ENCODE measurements at places on chromosomes 16 and 17. TPM values are rescaled to one million over a fixed set of nuclear protein-coding genes. Genes with fewer than 3 reads are reported as not detected.

DNA sequence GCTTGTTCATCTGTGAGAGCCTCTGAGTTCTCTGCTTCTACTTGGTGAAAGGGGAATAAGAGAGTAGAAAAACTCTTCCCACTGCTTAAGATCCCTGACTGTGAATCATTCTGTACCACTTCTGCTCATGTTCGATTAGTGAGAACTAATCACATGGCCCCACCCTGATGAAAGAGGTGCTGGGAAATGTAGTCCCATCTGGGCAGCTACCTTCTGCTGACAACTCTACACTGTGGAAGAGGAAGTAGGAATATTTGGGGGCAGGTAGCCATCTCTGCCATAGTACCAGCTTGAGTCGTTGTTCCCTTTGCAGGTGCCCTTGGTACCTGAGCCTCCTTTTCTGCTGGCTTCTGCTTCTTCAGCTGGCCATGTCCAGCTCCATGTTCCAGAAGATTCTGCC, 29.9 kb downstream of the NKD1 start:
- no peak for DNase-seq

DNA sequence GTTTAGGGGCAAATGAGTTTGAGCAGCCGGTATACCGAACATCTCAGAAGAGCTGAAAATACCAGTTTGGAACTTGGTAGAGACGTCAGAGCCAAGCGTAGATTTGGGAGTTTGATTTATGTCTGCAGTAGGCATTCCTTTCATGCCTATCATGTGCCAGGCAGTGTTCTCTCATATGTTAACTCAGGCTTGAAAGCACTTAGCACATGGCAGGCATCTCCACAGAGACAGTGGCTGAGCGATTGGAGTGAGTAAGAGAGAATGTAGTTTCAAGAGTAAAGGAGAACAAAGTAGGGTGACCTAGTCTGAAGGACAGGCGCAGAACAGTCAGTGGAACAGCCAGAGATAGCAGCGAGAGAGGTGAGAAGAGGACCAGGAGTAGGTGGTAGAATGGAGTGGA, 207.0 kb downstream of the FTO start:
- DNase-seq = no peak

DNA sequence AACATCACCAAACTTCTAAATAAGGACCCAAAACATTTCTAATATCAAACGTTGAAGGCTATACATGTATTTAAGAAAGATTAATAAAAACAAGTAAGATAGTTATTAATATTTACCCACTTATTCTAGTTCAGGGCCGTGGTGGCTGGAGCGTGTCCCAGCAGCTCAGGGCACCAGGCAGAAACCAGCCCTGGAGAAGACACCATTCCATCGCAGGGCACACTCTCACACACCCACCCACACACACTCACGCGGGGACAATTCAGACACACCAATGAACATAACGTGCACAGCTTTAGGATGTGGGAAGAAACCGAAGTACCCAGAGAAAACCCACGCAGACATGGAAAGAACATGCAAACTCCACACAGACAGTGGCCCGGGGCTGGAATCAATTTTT, 13.5 kb downstream of the C17orf67 start:
- no peak for DNase-seq

DNA sequence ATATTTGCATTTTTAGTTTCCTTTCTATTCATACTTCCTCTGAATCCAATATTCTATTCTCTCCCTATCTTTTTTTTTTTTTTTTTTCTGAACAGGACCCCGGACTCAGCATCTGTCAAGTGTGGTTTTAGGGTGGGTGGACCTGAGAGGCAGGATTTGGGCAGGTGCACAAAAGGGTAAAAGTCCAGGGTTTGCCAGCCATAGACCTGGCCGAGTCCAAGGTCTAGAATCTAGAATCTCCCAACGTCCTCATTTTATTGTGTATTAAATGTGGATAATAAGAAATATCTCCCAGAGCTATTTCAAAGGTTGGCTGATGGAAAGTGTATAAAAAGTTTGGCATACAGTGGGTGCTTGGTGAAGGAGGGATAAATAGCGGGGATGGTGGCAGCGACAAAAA, 273.3 kb upstream of the MAF start:
- DNase-seq = no peak

DNA sequence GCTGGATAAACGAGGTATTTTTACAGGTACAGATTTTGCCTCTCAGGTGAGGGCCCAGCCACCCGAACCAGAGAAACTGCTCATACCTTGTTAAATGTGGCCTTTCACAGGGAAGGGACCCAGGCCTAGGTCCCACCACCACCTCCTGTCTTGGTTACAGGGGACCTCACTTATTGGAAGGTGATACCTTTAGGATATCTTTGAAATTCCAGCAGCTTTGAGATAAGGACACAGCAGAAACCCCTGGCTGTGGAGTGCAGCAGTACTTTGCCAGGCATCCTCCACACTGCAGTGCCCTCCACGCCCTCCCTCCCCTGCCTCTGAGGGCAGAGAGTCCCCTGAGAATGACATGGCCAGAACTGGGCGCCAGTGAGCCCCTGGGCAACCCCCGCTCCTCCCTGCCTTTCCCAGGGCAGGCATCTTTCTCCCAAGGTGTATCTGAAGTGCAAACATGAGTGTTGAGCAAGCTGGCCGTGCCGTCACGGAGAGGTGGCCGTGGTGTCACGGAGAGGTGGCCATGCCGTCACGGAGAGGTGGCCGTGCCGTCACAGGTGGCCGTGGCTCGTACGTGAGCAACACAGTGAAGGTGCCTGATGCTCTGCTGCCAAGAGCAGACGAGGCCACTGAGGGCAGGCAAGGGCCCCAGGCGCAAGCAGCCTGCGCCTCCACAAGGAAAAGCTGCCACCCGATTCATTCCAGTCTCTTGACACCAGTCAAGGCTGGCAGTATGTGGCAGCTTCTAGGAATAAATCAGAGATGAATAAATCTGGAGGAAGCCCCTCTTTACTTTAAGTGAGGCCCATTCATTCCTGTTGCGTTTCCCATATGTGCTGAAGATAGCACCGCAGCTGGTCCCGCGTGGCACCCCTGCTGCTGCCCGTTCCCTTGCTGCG, 134.5 kb upstream of the CHMP6 start:
- no peak for DNase-seq

DNA sequence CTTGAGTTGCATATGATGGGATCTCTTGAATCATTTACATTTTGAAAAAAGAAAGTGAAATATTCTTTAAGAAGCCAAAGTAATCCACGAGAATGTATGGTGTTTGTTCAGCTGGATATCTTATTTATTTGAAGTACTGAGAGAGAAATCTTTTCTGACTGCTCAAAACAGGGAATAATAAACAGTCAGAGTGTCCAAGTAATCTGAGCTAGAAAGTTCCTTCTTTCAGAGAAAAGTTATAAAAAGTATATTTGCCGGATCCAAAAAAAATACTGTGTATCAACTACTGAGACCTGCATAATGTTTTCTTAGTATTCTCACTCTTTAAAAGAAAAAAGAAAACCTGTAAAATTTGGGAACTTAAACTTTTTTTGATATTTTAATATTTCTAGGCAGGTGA, 350.8 kb downstream of the WWOX start:
- DNase-seq = no peak

GRCh38 chr17:50583641-50584040, 23.1 kb downstream of the CACNA1G start:
- DNase-seq = no peak

- no peak for DNase-seq
Observed at GRCh38 chr17:11506635-11507034, 91.6 kb upstream of the DNAH9 start.

DNA sequence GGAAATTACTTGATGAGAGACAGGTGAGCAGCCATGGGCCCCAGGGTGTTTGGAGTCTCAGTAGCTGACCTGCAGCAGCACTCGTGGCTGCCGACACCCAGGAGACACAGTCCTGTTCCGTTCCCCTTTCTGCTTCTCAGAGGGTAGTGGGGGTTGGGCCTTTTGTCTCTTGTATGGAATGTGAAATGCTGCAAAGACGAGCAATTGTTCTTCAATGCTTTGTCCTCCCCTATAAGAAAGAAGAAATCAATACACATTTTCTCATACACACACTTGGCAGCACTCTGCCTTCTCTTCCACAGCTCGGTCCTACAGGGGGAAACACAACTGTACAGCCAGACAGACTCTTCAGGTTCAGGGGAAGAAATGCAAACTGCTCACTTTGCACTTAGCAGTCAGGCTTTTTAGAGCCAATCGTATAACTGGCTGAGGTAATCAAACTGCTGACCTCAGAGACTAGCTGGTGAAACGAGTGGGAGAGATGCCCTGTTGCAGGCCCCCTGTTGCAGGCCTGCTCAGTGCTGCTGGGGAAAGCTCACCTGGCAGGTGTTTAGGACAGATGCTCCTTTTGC, 96.7 kb downstream of the AATF start:
- no peak for DNase-seq

- DNase-seq = peak; percentile 72
Observed at GRCh38 chr16:9092282-9092977, 986 bp downstream of the HAPSTR1 start.

DNA sequence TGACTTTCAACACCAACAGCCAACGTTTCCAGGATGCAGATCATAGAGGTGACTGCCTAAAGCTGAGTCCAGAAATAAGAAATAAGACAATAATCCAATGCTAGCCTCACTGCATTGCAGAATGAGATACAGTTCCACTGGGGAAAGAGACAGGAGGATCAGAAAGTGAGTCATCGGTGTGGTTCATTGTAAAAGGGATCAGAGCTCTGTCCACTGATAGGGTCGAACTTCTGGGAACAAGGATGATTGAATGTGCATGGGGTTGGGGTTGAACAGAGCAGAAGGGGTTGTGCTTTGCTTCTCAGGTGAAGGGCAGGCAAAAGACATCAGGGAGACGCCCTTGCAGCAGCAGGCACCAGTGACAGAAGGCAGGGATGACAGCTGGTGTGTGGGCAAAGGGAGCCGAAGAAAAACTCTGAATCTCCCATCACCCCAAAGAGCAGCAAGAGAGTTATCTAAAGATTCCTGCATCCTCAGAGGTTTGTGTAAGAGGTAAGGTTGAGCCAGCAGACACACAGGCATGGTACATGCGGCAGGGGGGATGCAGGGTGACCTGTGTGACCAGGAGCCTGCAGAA, 16.4 kb downstream of the CLEC10A start:
- DNase-seq = no peak

GRCh38 chr16:84484579-84485254, 19.7 kb downstream of the MEAK7 start:
- DNase-seq = no peak

GRCh38 chr17:59641799-59642484, 22.2 kb downstream of the CLTC start:
- DNase-seq = no peak

DNA sequence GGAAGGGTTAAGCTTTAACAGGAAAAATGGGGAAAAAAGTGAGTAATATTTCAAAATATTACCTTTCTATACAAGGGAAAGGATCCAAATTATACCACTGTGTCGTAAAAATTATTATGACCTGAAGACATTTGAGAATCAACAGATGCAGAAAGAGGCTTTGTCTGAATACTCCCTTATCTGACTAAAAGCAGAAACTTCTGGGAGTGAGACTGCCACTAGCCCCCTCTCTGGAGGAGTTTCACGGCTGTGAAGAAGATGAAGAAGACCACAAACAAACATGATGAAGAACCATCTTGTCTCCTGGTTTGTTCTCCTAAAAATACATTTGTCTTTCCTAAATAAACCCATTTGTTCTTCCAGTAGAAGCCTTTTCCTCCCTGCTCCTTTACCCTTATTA, 29.4 kb downstream of the CNTROB start:
- no peak for DNase-seq

GRCh38 chr17:45639297-45639849, 144.7 kb upstream of the CRHR1 start:
- no peak for DNase-seq

- no peak for DNase-seq
Observed at GRCh38 chr17:1398931-1399678, 917 bp downstream of the YWHAE start.

DNA sequence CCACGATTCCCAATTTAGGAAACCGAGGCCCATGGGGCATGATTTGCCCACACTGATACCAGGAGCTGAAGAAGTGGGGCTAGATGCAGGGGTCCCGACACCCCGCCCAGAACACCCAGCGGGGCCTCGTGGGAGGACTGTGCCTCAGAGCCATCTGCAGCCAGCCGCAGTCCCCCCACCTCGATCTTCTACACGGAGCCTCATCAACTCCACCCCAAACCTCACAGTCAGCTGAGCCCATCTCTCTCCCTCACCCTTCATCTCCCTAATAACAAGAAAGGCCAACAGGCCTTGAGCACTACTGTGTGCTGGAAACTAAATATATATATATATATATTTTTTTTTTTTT, 4.2 kb downstream of the ITGAE start:
- DNase-seq = no peak

DNA sequence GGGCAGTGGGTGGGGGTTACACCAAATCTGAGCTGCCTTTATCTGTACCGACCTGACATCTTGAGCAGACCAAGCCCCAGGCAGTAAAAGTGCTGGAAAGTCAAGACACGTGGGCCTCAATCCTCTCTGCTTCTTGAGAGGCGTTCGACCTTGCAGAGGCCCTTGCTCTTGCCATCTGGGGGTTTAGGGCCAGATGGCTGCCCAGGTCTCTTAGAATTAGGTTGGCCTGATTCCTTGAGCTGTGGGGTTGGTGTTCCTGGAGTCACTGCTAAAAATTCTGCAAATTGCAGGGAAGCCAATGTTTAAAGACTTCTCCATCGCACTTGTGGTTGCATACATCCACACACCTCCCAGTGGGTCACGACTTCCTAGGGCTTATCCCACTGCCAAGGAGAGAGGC, 238.2 kb upstream of the ASIC2 start:
- no peak for DNase-seq

- no peak for DNase-seq
Observed at GRCh38 chr17:30234296-30234695, 1.2 kb downstream of the SLC6A4 start.

DNA sequence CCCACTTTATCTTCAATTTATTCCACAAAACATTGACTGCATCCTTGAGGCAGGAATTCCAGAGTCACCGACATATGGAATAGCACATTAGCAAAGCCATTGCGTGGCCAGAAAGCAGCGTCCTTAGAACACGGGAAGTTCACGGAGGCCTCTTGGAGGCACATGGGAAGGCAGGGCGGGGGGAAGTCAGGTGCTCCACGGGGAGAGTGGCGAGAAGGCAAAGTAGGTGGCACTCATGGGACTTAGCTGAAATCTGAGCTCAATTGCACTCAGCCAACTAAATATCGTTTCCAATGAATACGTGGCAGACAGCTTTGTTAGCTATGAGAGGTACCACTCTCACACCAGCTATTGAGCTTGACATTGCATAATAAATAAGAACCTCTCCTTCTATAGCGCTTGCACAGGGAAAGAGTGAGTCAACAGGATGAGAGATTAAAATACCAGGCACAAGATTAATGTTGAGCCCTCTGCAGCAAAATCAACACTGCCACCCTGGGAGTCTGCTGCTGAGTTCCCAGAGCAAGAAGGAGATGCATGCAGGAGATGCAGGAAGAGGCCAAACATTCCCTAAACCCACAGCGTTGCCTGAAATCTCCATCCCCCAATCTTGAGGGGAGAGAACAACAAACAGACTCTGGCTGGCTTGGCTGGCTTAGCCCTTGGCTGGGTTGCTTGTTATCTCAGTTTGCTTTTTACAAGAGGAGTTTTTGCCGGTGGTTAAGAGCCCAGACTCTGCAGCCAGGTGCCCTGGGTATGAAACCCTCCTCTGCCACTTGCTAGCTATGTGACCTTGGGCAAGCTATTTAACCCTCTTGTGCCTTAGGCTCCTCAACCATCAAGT, 28.8 kb downstream of the ABCC12 start:
- no peak for DNase-seq

SLC35G6 gene
- not detected for total RNA-seq

CNGB1 gene
- 0.51 TPM for total RNA-seq

FNDC8 gene
- total RNA-seq = not detected

NT5C3B gene
- 62.1 TPM for total RNA-seq

SMIM36 gene
- total RNA-seq = not detected

CCT6B gene
- total RNA-seq = 0.48 TPM

ARL17B gene
- total RNA-seq = 21.0 TPM

NPIPA2 gene
- total RNA-seq = 2.4 TPM

SLC5A11 gene
- not detected for total RNA-seq

Data from activated naive CD4-positive, alpha-beta T cell treated with anti-CD3 and anti-CD28 coated beads, Interleukin-2, amount 50 U/mL, for 72 hours (primary cell).